ENCODE measurements at places on chromosomes 11 and 22.

DNA sequence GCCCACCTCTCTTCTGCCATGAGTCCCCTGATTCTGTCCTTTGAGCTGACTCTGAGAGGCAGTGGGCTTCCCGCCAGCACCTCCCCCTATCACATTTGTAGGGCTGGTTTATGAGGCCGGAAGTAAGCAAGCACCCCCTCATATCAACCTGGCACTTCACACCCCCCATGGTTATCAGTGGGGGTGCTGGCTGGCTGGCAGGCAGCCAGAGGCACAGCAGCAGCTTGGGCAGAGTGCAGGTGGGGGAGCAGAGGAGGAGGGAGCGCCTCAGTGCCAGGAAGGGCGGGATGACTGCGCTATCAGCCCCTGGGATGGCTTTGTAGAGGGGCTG, 22.9 kb upstream of the CHRM4 start:
- DNase-seq: no peak

- no peak for DNase-seq
Measured at GRCh38 chr11:62708793-62709192, 1.3 kb downstream of the GNG3 start.

DNA sequence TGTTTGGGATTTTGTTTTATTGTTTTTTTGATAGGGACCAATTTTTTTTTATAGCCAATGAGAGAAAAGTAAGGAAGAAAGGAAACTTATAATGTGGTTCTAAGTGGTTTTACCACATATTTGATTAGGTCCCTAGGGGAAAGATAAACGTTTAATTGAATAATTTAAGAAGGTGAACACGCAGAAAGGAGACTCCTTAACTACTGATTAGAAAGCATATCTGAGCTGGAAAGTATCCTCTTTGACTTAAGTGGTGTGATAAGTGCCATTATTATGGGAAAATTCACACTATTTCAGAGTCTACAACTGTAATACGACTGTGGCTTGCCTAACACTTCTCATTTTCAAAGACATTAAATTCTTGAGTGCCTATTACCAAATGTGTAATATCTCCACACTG, 106.5 kb upstream of the GRAMD1B start:
- DNase-seq: no peak

- no peak for DNase-seq
Measured at GRCh38 chr22:43205261-43205691, 18.3 kb upstream of the TTLL12 start.

- DNase-seq: no peak
Measured at GRCh38 chr11:118443590-118444218, 7.4 kb downstream of the KMT2A start.

DNA sequence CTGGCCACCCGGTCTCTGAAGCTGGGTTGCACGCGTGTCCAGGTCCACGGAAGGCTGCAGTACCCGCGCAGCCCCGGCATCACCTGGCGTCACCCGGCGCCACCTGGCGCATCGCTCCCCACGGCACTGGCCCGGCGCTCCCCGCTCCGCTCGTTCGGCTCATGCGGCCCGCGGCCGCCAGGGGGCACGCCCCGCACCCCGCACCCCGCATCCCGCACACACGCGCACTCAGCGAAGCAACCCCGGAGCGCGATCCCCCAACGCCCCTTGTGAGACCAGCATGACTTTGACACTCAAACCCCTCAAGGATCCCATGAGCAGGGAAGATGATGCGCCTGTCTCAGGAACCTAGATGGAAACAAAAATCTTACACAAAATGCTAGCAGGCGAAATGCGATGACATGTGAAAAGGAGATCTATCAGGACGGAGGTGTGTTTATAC, 11.9 kb downstream of the B3GNT6 start:
- DNase-seq: peak; percentile 88

DNA sequence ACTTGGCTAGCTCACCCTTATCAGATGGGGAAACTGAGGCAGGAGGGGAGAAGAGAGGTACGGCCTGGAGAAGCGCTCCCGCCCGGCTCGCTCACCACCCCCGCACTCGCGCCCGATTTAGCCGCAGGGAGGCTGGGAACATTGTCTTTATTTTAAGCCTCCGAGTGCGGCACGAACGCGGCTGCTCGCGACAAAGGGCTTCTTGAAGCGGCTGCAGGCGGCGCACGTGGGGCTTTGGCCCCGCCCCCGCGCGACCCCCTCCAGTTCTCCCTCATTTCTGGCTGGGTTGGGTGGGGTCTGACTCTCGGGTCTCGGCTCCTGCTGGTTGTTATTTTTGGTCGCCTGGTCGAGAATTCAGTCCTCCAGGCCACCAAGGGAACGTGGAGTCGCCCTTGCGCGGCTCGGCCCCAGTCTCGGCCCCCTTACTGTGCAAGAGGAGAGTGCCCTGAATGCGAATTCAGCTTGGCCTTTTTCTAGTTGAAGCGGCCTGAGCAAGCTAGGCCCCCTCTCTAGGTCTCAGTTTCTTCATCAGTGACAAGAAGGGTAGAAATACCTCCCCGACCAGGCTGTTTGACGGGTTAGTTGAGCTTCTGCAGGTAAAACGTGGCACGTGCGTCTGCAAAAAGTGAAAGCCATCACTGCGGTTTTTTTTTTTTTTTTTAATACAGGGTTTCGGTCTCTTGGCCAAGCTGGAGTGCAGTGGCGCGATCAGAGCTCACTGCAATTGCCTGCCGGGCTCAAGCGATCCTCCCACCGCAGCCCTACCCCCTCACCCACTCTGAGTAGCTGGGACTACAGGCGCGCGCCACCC, 2.6 kb upstream of the CHRM1 start:
- no peak for DNase-seq

DNA sequence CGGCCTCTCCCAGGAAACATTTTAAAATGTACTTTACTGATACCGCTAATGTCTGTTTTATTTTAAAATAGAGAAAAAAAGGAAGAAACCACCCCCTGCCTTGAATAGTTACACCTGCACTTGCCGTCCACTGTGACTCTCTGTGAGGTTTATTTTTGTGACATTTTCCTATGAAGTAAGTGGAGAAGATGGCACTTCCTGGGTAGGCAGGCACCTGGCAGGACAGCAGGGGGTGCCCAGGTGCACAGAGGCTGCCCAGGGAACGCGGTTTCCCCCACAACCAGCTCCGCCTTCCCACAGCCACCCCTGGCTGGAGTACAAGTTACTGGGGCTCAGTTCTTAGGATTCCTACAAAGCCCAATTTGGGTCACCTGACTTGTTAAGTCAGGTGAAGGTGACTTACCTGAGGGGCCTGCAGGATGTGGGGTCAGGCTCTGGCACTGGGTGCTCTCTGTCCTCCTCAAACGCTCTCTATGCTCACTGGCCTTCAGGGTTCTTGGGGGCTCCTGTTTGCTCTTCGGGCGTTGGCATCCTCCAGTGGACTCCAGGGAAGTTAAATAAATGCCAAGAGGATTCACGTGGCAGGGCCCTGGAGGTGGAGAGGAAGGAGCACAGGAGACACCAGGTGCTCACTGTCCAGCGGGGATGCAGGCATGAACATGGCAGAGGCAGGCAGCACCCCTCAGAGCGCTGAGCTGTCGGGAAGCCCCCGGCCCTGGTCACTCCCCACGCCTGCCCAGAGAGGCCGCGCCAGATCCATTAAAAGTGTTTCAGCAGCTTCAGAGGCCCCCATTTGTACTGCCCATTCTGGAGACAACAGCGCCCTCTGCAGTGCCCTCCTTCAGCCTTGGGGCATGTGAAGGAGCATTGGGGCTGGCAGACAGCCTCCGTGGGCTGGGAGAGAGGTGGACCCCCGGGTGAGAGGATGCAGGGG, 1021.2 kb downstream of the TBC1D22A start:
- no peak for DNase-seq

GRCh38 chr11:116733969-116734508, 38.7 kb downstream of the BUD13 start:
- no peak for DNase-seq

DNA sequence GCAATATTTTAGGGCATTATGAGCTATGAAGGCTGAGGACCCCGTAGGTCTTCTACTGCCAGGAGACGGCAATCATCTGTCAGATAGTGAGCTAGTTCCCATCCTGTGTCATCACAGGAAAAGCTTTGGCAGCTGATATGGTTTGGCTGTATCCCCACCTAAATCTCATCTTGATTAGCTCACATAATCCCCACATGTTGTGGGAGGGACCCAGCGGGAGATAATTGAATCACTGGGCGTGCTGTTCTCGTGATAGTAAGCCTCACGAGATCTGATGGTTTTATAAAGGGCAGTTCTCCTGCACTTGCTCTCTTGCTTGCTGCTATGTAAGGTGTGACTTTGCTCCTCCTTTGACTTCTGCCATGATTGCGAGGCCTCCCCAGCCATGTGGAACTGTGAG, 18.1 kb downstream of the CSRP3 start:
- no peak for DNase-seq

- DNase-seq: no peak
Measured at GRCh38 chr22:30627471-30627870, 8.1 kb upstream of the SLC35E4 start.

- DNase-seq: no peak
Measured at GRCh38 chr11:111444040-111444439, 65.0 kb upstream of the POU2AF1 start.

DNA sequence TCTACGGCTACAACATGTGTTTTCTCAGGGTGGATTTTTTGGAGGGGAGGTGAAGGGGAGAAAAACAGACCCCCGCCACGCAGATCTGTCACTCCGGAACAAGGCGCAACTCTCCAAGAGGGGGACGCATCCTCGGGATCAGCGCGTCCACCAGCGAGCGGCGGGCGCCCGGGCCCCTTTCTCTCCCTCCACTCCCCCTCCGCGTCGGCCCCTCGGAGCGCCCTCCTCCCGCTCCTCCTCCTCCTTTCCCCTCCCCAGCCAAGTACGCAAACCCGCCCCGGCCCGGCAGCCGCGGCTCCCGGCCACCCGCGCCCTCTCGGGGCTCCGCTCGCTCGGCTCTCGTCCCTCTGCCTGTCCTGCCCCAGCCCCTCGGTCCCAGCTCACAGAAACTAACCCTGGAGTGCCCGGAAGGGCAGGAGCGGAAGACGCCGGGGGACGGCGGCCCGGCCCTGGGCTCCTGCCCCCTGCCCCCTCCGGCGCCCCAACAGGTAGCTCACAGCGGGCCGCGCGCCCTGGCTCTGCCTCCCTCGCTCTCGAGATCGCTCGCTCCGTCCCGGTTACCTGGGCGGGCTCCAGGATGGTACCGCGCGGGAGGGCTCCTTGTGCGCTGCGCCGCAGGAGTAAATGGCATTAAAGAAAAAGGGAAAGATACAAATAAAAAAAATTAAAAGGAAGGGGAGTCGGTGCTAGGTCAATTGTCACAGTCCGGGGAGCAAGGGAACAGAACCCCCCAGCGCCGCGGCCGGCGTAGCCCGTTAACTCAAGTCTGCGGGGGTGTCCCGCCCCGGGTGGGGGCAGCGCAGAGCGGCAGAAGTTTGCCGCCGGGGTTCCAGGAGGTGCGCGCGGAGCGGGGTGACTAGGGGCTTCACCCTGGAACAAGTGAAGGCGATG, 131.4 kb upstream of the C11orf58 start:
- DNase-seq: peak; percentile 42

GRCh38 chr22:32218470-32218869, 13.6 kb upstream of the RFPL2 start:
- DNase-seq: no peak

GRCh38 chr11:794766-795633, 3.1 kb downstream of the SLC25A22 start:
- no peak for DNase-seq

GRCh38 chr11:57546869-57547475, 9.6 kb downstream of the SMTNL1 start:
- DNase-seq: peak; percentile 72

DNA sequence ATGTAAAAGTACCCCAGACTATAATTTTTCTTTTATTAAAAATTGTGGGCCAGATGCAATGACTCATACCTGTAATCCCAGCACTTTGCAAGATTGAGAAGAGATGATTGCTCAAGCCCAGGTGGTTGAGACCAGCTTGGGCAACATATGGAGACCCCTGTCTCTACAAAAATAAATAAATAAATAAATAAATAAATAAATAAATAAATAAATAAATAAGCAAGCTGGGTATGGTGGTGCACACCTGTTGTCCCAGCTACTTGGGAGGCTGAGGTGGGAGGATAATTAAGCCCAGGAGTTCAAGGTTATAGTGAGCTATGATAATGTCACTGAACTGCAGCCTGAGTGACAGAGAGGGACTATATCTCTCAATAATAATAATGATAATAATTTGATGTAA, 66.1 kb upstream of the CCDC179 start:
- DNase-seq: no peak

- no peak for DNase-seq
Measured at GRCh38 chr22:22770280-22770871, 117.2 kb upstream of the IGLL5 start.

GRCh38 chr11:110147962-110148709, 54.9 kb downstream of the ZC3H12C start:
- DNase-seq: no peak

DNA sequence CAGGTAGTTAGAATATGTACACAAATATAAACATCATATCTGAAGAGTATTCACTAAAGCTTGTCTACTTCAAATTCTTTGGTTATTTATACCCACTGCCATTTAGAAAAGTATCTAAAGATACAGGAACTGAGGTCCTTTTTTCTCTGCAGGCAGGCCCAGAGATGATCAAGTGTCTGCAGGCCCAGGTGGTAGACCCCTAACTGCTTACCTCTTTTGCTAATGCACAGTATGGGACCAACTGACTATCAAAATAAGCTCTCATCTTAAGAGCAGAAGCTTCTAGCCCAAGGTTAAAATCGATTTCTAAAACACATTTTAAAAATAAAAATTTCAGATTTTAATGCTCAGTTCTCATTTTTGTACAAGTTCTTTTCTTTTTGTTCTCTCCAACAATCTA, 81.5 kb downstream of the APOL5 start:
- DNase-seq: no peak

DNA sequence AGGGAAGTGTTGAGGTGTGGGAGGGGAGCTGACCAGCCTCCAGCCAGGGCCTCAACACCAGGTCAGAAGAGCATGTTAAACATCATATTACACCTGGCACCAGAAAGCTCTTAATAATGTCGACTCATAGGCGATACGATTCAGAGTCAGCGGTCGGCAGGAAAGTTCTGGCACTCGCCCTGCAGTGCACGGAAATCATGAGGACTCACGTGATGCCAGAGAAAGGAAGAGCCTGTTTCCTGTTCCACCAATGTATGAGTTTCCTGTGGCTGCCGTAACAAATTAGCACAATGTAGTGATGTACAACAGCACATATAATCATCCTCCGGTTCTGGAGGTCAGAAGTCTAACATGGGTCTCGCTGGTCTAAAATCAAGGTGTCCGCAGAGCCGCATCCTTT, 198.8 kb downstream of the BARX2 start:
- no peak for DNase-seq

GRCh38 chr11:87255589-87255988, 217.9 kb downstream of the TMEM135 start:
- no peak for DNase-seq

- no peak for DNase-seq
Measured at GRCh38 chr11:94845622-94846021, 77.5 kb downstream of the AMOTL1 start.

- no peak for DNase-seq
Measured at GRCh38 chr11:8807544-8808225, 103.3 kb upstream of the AKIP1 start.

- no peak for DNase-seq
Measured at GRCh38 chr11:64371201-64371600, 12.2 kb downstream of the RPS6KA4 start.
